ENCODE measurements at places on chromosomes 16 and 17.

GRCh38 chr16:56424404-56424764 lies 961 bp downstream of the AMFR start:
- DNase-seq: no peak

GRCh38 chr16:16014329-16015224 lies 65.2 kb downstream of the ABCC1 start:
- DNase-seq: no peak

DNA sequence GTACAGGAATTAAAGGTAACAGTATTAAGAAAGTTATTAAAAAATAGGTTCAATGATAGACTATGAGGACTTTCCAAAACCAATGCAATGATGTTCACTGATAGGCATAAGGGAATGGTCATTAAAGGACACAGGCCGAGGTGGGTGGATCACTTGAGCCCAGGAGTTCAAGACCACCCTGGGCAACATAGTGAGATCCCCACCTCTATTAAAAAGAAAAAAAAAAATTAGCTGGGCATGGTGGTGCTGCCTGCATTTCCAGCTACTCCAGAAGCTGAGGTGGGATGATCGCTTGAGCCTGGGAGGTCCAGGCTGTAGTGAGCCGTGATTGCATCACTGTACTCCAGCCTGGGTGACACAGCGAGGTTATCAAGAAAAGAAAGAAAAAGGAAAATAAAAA lies 5.9 kb downstream of the TOP2A start:
- no peak for DNase-seq

- no peak for DNase-seq
These were observed 54.2 kb downstream of the PITPNM3 start for GRCh38 chr17:6502142-6502541.

- peak; percentile 88 for DNase-seq
These were observed 4.2 kb upstream of the MXRA7 start for GRCh38 chr17:76714822-76715495.

- DNase-seq: no peak
These were observed 17.1 kb upstream of the VWA3A start for GRCh38 chr16:22075043-22075757.

DNA sequence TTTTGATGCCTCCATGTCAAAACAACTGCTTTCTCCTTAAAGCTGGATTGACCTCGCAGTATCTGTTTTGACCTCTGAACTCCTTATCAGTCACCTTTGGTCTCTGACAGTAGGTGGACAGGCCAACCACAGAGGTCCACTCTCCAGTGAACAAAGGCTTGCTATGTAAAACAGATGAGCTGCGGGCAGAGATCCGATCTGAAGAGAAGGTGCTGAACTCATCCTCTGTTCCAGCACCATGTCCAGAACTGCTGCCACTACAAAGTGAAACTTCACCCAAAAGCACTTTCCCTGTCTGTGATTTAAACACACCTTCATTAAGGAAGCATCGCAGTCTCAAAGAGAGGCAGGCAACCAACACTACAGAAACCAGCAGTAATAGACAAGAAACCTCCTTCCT lies 117.3 kb upstream of the CORO6 start:
- DNase-seq: no peak

DNA sequence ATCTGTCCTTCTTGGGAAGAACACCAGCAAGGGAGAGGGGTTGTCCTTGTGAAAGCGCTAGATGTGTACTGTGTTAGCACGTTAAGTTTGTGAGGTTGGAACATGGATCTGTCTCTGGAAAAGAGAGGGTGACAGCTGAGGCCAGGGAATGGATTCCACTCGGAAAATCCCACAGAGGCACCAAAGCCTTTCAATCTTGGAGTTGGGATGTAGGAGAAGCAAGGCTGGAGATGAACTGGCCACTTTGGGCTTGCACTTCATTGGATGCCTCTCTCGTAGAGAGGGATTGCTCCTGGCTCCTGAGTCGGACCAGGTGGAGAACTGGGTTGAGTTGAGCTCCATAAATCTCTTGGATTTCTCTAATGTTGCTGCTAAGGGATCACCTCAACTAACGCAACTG lies 67.2 kb downstream of the CCDC182 start:
- DNase-seq: no peak

GRCh38 chr17:82107341-82107860 lies 9.4 kb upstream of the FASN start:
- DNase-seq: no peak

- DNase-seq: no peak
These were observed 205.4 kb upstream of the KCNJ16 start for GRCh38 chr17:69869667-69870066.

GRCh38 chr16:9597967-9598730 lies 506.7 kb downstream of the HAPSTR1 start:
- no peak for DNase-seq

DNA sequence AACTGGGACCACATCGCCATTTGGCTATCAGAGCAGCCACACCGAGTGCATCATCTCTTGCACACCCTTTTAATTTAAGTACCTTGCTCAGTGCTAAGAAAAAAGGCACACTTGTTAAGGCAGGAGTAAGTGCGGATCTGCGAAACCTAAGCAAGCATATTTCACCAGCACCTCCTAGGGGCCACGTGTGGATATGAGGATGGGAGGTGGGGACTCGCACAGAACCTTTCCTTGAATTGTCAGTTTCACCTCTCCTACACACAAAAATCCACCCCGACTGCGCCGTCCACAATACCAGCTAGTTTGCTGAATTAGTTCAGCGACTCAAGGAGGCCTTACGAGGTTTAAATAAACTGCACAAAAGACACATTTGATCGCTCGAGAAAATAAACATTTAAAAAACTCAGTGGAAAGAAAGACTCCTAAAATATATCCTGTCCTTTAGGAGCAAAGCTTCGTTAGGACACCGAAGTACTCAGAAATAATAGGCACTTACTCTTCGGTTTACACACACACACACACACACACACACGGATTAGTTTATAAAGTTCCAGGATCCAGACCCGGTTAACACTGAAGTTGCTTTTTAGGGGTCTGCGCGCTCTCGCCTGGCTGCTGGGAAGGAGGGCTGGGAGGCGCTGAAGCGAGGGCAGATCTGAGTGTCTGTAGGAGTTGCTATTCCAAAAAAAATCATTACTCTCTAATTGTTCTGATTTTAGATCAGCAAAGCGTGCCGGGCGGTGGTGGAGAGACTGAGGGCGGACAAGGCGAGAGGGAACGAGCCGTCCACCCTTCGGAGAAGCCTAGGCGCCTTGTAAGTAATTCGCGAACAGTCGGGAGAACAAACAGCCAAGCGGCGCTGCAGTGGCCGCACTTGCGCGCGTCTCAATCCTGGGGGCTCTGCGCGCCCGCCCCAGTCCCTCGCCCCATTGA lies 1.0 kb upstream of the KCNJ2 start:
- peak; percentile 55 for DNase-seq

- DNase-seq: no peak
These were observed 85.2 kb downstream of the GLG1 start for GRCh38 chr16:74521691-74522090.

GRCh38 chr17:39634384-39634871 lies 2.5 kb upstream of the STARD3 start:
- DNase-seq: peak; percentile 35

GRCh38 chr16:11670171-11671131 lies 2.2 kb downstream of the SNN start:
- DNase-seq: peak; percentile 70

DNA sequence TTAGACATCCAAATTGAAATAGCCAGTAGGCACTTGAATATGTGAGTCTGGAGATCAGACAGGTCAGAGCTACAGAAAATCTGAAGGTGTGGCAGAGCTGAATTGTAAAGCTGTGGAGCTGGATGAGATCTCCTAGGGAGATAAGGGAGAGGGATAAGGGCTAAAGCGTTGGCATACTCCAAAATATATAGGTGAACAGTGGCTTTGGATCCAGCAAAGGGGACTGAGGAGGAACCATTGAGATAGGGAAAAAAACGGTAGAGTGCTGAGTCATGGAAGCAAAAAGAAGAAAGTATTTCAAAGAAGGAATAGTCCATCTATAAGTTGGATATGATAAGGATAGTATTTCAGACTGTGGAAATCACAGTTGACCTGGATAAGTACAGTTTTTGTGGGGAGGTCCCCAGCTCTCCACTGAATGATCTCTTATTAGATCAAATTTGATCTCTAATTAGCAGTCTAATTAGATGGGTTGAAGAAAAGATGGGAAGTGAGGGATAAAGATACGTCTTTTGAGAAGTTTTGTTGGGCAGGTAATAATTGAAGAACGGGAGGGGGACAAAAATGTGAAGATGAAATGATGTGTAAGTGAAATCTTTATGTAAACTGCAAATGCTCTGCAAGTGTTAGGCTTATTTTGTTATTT lies 587 bp upstream of the DBF4B start:
- DNase-seq: no peak

- DNase-seq: no peak
These were observed 978.8 kb downstream of the KCNJ18 start for GRCh38 chr17:22671110-22671509.

DNA sequence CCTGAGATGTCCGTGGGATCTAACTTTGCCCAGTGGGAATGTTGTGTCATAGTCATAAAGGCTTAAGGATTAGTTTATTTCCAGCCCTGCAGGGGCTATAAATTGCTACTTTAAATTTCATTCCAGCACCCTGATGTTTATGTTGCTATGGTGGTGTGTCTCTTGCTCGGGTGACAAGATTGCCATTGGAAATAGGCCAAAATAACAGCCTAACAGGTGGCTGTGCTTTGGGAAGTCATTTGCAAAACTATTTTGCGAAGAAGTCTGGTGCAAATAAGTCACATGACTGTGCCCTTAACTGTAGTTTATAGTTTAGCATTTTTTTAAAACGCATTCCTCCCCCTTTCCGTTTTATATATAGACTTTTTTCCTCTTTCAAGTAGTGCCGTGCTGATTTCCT lies 23.1 kb downstream of the PITPNC1 start:
- no peak for DNase-seq

- DNase-seq: no peak
These were observed 138.0 kb upstream of the WSB1 start for GRCh38 chr17:27155866-27156265.

- DNase-seq: no peak
These were observed 278.1 kb downstream of the ZFHX3 start for GRCh38 chr16:72769876-72770275.

DNA sequence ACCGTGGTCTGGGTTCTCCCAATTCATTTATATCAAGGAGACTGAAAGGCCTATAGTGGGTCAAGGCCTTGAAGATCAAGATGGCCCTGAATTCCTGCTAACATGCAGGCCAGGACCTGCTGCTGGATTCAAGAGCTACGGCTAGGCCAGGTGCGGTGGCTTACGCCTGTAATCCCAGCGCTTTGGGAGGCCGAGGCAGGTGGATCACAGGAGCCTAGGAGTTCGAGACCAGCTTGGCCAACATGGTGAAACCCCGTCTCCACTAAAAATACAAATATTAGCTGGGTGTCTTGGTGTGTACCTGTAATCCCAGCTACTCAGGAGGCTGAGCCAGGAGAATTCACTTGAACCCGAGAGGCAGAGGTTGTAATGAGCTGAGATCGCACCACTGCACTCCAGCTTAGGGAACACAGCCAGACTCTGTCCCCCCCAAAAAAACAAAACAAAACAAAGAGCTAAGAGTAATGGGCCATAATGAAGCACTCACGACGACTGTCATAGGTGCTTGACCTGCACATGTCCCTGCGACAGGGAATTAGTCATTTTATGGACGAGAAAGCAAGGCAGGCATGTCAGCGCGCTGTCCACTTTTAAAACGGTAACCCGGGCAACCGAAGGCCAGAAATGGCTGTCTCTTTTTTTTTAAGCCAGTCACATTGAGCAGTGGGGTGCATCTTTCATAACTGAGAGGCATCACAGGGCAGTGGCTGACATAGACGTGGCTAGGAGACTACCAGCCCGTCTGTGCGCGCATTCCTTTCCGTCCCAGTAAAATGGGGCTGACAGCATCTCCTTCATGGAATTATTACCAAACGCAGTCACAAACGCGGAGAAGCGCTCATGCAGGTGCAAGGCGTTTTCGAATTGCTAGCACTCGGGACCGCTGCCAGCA lies 1.0 kb upstream of the FBRS start:
- no peak for DNase-seq

DNA sequence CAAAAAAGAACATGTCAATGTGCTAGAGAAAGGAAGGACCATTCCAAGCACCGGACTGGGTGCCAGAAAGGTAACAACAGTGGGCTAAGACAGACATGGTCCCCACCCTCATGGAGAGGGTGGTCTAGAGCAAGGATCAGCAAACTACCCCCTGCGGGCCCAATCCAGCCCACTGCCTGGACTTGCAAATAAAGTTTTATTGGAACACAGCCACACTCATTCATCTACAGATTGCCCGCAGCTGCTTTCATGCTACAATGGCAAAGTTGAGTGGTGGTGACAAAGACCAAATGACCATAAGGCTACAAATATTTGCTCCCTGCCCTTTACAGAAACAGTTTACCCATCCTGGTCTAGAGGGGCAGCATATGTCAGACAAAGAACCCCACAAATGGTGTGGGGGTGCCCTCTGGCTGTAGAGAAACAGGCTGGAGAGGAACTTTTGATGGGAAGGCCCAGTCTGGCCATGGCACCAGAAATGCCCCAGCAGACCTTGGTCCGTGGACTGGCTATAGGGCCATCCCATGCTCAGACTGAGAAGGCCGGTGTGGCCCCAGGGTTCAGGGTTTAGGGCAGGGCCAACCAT lies 15.2 kb downstream of the CDH5 start:
- DNase-seq: no peak

DNA sequence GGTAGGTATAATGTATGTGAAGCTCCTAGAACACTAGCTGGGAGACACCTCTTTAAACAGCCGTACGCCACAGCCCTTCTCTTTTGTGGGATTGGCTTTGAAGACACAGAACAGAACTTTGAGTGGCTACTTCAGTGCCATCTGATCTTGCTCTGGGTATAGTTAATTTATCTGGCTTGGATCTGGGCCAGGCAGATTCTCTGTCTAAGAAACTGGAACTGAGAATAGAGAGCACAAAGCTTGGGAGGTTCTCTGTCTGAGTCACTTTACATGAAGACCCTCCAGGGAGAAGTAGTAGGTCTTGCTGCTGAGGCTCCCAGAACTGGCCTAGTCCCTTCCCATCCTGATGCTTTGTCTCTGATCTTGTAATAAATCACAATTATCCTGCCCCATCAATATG lies 721.0 kb upstream of the KIF2B start:
- DNase-seq: no peak

DNA sequence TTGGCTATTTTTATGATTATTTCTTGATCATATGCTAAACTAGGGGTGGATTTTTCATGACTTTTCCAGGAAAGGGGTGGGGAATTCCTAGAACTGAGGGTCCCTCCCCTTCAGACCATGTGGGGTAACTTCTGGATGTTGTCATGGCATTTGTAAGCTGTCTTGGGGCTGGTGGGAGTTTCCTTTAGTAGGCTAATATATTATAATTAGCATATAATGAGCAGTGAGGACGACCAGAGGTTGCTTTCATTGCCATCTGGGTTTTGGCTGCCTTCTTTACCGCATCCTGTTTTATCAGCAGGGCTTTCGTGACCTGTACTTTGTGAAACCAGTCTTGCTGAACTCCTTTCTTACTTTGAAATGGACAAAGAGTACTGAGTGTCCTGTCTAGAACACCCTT lies 40.4 kb upstream of the ABCA5 start:
- no peak for DNase-seq
